NCI-H82 (cell line): ENCODE measurements at places on chromosomes 6 and 20.

DNA sequence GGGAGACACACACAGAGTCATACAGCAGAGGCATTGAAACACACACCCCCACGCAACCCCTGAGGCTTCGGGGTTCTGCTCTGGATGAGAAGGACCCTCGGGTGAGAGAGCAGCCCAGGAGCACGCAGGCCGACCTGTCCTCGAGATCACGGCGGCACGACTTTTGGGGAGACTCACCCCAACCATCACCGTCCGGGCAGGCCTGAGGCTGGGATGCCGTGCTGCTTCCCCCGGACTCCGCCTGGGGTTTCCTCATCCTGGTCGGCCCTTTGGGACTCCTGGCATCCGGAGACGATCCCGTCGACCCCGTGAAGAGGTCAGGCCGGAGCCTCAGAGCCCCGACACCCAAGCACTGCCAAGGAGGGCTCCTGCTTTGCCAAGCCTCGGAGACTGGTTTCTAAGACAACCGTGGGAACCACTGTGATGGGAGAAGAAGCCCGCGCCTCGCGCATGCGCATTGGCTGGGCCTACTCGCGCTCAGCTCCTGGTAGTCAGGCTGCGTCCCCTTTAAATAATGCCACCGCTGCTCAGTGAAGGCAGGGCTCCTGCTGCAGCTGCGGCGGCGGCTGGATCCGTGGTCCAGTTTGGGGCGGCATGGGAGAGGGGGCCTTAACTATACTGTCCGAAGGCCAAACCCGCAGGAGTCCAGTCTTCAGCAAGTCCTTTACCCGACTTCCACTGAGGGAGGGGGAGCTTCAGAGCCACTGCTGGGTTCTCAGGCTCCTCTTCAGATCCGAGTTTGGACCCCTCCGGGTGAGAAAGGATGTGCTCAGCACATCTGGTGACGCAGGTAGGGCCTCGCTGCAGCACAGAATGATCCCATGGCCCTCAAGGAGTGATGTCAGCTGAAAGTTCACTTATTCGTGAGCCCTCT, 171.4 kb upstream of the ZNF337 start:
- peak; percentile 83 for DNase-seq

DNA sequence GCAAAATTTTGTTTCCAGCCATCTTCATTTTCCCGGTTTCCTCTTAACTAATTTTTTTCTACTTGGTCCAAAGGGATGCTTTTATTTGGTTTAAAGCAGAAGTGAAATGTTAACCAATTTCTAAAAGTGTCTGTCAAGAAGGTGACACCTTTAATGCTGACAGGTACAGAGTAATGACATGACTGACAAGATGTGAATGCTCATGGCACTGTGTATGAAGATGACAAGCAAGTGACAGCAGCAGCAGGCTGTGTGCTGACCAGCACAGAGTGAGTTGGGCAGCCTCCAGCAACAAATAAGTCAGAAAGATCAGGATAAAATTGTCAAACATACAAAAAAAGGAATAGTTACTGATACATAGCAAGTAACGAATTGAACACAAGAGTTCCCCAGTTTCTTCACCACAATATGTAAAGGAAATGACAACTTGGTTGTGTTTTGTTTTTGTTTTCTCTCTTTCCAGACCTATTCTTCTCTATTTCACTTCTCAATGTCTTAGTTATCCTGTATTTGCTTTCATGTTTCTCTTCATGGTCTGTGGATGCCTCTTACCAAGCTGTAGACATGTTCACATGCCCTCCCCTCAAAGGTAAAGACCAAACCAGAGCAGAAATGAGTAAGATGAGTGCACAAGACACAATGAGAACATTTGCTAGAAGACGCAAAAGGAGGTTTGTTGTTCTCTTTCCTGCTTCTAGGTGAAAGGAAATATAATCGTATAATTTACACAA, 174.9 kb downstream of the FRK start:
- no peak for DNase-seq

GRCh38 chr6:134398453-134398852, 80.5 kb upstream of the SGK1 start:
- DNase-seq = no peak

DNA sequence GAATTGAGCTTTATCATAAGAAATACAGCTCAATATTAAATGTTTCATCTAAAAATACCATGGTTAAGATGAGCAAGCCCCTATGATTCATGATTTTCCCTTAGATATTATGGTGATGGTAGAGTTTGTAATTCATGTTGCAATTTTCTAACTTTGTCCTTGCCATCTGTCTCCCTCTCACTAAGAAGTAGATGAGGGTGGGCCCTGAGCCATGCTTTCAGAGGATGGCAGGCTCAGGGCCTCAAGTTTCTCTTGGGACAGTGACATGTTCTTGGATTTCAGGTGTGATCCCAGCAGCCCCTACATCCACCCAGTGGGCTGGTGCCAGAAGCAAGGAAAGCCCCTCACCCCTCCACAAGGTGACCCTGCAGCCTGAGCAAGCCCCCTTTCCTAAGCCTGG, 25.6 kb downstream of the L3MBTL1 start:
- DNase-seq = no peak
